ENCODE measurements at places on chromosomes 6 and 20.

- DNase-seq = no peak
These were observed 4.9 kb upstream of the UBE2J1 start for GRCh38 chr6:89357390-89357789.

DNA sequence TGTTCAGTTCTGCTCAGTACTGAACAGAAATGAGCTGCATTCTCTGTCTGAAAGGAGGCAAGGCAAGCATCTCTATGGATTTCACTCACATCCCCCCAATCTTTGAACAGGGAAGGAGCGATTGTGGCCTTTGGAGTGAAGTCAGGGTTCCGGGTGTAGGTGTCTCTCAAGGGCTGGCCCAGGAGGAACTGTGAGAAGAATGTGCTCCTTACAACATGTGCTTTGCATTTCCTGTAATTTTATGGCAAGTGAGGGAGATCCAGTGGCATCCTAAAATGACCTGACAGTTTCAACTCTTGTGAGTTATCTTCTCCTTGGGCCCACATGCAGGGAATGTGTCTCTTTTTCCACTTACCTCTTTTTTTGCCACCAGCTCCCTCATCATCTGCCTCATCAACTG lies 63.0 kb upstream of the RIN2 start:
- DNase-seq = no peak

- DNase-seq = no peak
These were observed 1.1 kb upstream of the PHF10 start for GRCh38 chr6:169725125-169726048.

- DNase-seq = no peak
These were observed 19.0 kb upstream of the TGM2 start for GRCh38 chr20:38184101-38184500.
